ENCODE measurements at places on chromosomes 4 and X.
A peak's percentile ranks its signal among the peaks of the same experiment; 100 is the strongest.

DNA sequence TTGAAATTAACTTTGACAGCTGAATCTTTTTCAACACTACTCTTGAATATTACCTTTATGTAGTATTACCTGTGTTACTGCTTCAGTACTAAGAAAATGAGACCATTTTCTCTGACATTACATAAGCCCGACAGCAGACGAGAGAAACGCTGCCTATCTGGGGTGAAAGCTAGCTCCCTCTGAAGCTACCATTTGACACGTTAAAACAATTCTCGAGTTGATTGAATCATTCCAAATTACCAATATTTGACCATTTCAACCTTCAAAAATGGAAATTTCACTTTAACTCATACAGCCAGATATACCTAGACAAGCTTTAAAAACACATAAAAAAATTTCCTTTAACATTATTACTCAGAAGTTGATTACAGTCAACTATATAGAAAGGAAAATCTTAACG, 836 bp downstream of the GPM6A start:
- no peak for DNase-seq

- DNase-seq: peak; percentile 5
Measured at GRCh38 chrX:6849716-6850414, 297.6 kb upstream of the STS start.

GRCh38 chr4:159926871-159927270, 824.0 kb downstream of the RAPGEF2 start:
- no peak for DNase-seq

DNA sequence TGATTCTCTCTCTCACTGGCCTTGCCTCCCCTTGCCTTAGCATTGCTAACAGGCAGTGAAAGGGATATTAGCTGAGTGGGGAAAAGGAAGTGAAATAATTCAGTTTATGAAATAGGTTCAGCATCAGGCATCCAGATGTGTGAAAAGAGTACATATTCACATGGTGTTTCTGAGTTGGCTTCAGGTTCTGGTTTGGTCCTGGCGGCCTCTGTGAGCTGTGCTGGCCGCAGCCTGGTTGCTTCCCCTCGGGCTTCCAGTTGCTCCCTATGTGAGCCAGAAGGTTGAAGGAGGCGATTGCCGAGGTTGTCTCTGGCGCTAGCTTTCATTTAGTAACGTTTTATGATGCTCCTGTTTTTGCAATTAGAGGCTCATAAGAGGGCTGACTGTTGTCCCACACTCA, 99.1 kb upstream of the TLR2 start:
- peak; percentile 77 for DNase-seq

DNA sequence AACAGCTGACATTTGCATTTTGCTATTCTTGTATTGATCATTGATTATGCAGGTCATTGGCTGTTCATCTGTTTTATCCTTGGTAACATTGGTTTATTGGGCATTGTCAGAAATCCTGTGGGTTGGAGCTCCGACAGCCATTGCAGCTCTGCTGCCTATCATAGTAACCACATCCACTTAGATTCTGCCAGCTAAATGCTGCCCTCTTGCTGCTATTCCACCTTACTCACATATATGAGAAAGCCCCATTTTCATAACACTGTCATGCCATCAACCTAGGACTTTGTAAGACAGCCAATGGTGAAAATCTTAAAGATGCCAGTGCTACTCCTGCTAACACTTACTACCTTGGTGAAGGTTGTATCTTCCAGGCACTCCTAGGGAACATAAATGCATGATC, 187.3 kb upstream of the CXCL13 start:
- peak; percentile 6 for DNase-seq

DNA sequence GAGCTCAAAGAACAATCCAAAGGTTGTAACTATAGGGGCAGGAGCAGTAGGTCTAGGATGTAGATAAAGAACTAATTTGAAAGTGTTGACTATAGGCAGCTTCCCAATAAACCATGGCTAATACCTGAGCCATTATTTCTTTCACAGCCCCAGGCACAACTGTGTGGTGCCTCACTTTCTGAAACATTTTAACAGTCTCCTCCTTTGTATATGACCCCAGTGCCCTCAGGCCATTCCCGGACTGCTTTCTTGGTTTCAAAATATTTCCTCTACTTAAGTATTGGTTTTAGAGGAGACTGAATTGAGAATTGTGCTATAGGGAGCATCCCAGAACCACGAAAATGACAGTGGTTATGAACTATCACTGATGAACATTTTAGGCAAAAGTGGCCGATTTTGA, 728.7 kb downstream of the IL1RAPL1 start:
- DNase-seq: no peak
